Motor neuron (in vitro differentiated cells): ENCODE measurements at places on chromosomes 1 and 21. TPM values are rescaled to one million over a fixed set of nuclear protein-coding genes. Genes with fewer than 3 reads are reported as not detected.

DNA sequence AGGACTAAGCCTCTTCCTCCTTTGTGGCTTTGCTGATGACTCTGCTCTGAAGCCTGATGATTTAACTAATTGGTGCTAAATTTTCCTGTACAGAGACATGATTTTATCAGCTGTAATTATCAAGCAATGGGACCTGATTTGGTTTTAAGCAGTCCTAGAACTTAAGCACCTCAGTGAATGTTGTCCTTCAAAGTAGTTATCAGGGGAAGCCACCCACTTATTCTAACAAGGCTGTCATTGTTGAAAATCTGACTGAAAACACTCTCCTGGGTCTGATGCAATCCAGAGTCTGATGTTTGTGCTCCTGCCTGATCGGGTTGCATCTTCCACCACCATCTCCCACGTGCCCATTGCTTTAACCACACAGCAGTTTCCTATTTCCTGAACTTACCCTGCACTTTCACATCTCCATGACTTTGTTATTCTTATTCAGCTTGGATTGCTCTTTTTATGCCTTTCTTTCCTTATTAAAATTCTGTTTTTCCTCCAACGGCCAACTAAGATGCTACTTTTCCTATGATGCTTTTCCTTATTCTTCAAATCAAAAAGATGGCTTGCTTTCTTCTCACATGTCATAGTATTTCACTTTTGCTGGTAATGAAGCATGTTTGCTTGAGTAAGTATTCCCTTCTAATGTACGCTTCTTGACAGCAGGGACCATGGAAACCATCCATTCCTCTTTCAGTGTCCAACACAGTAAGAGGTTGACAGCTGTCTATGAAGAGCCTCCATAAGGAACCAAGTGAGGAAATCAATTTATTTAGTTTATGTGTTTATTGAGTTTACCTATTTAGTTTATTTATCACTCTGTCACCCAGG lies 55.0 kb downstream of the S1PR1 start:
- no peak for ATAC-seq

DNA sequence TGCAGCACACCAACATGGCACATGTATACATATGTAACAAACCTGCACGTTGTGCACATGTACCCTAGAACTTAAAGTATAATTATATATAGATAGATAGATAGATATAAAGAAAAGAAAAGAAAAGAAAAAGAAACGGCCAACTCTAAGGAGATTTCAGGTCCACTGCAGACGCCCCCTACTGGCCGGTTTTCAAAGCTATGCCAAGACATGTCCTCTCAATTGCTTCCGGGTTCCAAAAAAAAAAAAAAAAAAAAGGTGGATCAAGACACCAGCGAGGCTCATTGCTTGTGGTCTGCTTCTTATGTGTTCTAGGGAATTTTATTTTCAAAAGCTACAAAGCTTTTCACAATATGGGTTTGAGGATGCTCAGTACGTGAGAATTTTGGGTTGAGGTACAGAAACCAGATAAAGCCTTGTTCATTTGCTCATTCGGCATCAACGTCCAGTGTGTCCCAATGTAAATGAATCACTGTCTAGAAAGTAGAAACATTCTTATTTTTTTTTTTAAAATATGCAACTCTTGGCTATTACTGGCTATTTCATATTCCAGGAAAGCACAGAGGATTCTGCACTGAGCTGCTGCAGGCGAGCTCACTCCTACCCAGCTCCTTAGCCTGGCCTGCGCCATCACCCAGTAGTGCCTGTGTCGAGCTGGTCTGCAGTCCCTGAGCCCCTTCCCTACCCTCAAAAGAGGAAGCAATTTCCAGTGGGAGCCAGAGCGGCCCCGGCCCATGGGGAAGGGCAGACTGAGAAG lies 643.0 kb downstream of the KIF26B start:
- no peak for ATAC-seq

- ATAC-seq = no peak
These were observed 142.8 kb downstream of the HUNK start for GRCh38 chr21:32015461-32016139.

DNA sequence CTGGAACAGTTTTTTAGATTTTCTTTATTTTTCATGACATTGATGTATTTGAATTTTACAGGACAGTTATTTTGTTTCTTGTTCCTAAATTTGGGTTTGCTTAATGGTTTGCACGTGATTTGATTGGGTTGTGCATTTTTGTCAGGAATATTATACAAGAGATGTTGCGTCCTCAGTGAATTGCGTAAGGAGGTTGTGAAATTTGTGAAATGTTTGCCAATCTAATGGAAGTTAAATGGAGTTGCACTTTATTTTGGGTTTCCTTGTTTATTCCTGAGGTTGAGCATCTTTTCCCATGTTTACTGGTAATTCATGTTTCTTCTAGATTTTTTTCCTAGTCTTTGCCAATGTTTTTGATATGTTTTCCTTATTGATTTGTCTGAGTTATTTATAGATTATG lies 19.9 kb downstream of the ZNF648 start:
- ATAC-seq = no peak

GRCh38 chr1:40014812-40015594 lies 25.5 kb upstream of the CAP1 start:
- peak; percentile 99 for ATAC-seq

DNA sequence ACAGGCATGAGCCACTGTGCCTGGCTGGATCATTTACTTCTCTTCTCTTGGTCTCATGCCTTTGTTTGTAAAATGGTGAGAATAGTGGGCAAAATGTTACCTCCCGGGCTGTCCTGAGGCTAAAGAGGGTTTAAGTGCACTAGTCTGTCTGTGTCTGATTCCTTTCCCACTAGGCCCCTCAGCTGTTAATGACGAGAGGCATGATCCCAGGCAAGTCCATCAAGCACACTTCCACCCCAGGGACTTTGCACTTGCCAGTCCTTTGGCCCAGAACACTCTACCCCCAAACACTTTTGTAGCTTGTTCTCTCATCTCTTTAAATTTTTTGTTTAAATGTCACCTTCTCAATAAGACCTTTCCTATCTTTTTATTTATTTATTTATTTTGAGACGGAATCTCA lies 13.8 kb upstream of the EPB41 start:
- ATAC-seq = no peak

GRCh38 chr1:58848818-58849411 lies 65.1 kb upstream of the JUN start:
- ATAC-seq = peak; percentile 49

DNA sequence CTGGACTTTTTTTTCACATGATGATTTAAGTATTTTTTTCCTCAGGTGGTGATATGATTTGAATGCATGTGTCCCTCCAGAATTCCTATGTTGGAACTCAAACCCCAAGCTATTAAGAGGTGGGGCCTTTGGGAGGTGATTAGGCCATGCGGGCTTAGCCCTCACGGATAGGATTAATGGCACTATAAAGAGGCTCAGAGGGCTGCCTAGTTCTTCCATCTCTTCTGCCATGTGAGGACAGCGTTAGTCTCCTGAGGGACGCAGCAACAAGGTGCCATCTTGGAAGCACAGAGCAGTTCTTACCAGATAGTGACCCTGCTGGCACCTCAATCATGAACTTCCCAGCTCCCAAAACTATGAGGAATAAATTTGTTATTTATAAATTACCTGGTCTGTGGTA lies 18.3 kb upstream of the RBBP5 start:
- ATAC-seq = no peak

Gene ATP1A2
- 0.54 and 3.1 TPM in 2 replicates for total RNA-seq

Gene CDA
- not detected in 2 replicates for total RNA-seq

Gene CFAP74
- total RNA-seq = 0.22 and 0.25 TPM in 2 replicates

Gene GPR89B
- total RNA-seq = 16.4 and 18.9 TPM in 2 replicates

Gene OR2T35
- not detected in 2 replicates for total RNA-seq

Gene OR2G6
- total RNA-seq = 0.19 TPM in 1 of 2 replicates, not detected in the other

Gene ACTN2
- 0.05 TPM in 1 of 2 replicates, not detected in the other for total RNA-seq
